AML-193 (cell line): ENCODE measurements at places on chromosomes 6 and 20.

- DNase-seq = no peak
Measured at GRCh38 chr6:5208471-5208971, 52.2 kb downstream of the LYRM4 start.

DNA sequence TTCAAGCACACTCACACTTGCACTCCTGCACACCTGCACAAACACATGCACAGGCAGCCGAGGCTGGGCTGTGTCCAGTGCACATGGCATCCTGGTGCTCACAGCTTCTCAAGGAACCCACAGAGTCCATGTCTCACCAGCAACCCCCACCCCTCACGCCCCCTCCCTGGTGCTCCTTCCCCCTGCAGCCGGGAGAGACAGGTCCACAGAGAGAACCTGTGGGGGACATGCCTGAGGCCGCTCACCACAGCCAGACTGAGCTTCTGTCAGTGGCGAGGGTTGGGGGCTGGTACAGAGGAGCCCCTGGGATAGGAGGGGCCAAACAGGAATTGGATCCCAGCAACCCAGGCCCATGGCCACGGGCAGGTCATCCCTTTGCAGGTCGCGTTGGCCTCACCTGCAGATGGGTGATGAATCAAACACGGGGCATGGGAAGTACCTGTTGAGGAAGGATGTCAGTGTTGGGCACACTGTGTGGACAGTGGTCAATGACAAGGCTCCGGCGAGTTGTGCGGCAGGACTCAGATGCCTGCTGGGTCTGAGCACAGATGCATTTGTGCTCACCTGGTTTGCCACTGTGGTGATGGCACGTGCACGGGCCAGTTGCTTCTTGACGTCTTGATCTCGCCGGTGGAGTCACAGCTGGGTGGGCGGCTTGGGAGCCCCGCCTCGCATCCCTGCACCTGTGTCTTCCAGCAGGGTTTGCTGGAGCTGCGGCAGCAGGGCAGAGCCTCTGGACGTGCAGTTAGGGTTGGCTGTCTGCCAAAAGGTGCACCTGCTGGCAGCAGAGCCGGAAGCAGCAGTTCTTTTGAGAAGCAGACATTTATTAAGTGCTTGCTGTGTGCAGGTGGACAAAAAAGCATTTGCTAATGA is 113.0 kb downstream of the ERMARD start:
- DNase-seq = no peak

GRCh38 chr20:14568701-14569100 is 231.3 kb upstream of the FLRT3 start:
- DNase-seq = no peak

- DNase-seq = no peak
Measured at GRCh38 chr6:132805548-132805947, 7.1 kb upstream of the SLC18B1 start.

DNA sequence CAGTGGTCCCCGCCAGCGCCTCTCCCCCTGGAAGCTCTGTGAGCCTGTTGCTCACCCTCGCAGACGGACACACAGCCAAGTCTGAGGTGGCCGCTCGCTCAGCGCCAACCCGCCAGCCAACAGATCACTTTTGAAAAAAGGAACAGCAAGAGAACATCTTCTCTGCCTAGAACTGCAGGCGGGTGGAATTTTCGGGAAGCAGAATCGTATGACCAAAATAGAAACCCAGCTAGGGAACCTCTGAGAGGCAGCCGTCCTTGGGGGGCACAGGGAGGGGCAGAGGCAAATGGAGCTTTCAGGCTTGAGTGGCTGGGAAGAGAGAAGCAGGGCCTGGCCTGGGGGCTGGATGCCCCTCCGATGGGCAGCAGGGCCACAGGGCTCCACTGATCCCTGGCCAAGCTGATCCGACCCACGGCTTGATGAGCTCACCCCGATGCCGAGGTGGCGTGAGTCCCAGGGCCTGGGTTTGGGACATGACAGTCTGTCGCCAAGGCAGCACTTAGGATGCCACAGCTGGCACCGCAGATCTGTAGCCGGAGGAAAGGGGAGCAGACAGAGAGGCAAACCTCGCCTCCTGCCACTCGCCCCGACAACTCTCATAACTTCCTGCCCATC is 9.8 kb downstream of the NFATC2 start:
- DNase-seq = no peak

DNA sequence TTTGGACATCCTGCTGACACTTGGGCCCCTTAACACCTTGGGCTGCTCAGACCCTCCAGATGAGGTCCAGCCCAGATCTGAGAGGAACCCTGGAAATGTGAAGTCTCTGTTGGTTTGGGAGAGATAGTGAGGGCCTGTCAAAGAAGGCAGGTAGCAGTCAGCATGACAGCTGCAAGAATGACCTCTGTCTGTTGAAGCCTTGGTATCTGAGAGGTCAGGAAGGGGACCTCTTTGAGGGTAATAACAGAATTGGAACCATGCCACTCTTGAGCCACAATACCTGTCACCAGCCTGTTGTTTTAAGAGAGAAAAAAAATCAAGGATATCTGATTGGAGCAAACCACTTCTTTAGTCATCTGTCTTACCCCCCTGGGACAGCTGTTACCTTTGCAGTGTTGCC is 4.2 kb downstream of the SYS1 start:
- no peak for DNase-seq

GRCh38 chr20:22723659-22724058 is 139.3 kb upstream of the FOXA2 start:
- DNase-seq = no peak

DNA sequence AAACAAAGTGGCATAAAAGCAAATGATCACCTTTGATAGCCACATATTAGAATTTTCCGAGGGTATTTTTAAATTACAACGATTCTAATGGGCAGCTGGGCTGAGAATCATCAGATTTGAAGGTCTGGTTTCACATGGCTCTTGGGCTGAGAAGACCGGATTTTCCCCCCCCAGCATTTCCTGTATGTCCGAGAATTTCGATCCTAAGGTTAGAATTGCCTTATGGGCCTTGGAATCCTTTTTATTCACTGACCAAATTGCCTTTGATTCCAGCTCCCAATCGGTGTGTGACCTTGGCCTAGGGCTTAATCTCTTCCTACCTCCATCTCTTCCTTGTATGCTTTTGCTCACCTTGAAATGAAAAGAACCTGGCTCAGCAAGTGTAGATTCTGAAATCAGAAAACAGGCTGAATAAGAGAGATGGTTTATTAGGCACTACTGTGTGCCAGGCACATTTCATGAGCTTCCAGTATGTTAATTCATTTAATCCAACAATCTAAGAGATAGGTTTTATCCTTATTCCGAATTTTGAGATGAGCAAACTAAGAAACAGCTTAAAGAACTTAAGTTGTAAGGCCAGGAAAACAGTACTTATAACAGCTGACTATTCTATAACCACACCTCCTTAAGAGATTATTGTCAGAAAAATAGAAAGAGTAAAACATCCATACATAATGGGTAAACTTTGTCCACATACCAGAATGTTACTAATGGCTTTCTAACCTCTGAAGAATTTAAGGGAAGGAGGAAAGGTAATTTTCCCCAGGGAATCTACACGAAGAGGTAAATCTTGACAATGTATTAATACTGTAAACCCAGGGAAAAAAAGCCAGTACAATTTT is 39.4 kb downstream of the HFE start:
- no peak for DNase-seq

GRCh38 chr20:47764154-47764733 is 21.0 kb downstream of the SULF2 start:
- DNase-seq = no peak

GRCh38 chr6:156109713-156110112 is 654.1 kb upstream of the NOX3 start:
- no peak for DNase-seq

DNA sequence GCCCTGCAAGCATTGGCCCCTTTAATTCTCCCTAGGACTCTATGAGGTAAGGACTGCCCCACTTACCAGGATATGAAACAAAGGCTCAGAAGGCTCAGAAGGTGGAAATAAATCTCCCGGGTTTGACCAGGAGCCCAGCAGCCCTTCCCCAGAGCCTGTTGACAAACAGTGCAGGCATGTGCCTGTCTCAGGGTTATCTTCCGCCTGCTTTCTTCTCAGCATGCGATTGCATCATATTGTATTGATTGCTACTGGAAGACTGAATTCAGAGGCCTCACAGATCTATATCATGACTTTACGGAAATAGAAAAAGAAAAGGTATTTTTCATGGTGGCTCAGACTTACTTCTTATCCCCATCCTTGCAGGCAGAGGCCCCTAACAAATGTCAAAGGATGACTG is 92.7 kb downstream of the PHACTR3 start:
- DNase-seq = no peak

DNA sequence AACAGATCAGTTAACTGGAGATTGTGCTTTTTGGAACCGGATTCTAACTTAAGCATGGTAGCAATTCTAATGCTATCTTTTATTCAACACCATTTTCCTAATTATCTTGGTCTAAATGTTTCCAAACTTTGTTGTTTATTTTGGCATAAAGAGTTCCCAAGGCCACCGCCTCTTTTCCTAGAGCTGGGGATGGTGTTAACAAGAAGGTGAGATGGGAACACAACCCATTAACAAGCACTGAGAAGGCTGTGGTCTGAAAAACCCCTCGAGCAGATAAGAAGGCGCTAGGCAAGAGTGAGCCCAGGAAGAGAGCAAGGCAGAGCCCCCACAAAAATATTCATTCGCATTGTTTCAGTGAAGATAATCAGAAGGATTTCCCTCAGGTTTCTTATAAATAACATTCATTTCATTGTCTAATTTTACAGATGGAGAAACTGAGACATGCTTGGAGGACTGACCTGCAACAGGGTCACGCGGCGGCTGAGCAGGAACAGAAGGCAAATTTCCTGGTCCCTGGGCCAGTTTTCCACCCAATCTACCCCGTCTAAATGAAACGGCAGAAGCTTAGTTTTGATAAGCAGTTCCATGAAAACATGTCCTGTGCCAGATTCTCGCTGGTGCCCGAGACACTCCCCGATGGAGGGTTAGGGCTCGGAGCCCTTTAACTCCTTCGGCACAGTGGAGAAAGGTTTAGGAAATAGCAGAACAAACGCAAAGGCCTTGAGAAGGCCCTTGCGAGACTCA is 155.6 kb downstream of the FOXC1 start:
- no peak for DNase-seq

- no peak for DNase-seq
Measured at GRCh38 chr6:134676307-134677281, 273.3 kb downstream of the ALDH8A1 start.

- DNase-seq = no peak
Measured at GRCh38 chr6:148700047-148700715, 46.6 kb upstream of the UST start.

DNA sequence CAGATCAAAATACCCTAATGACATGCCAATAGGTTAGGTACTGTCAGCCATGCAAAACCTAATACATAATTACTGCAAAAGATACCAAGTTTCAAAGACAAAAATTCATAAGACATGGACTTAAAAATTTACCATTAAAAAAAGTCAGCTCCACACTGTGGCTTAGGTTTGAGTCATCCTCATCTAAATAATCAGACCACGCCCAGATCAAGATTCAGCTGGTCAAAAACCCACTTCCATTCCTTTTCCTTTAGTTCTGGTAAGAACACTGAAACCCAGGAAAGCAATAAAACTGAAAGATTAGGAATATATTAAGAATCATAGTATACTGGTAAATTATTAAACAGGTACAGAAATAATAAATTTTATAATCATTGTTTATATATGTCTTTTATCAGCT is 81.0 kb upstream of the ASF1A start:
- no peak for DNase-seq

- no peak for DNase-seq
Measured at GRCh38 chr6:43644940-43645612, at the start of gene RSPH9. Gene RSPH9, plus strand, starts transcription at chr6:43645036. Its CDS starts 63 bp downstream, at chr6:43645099.

DNA sequence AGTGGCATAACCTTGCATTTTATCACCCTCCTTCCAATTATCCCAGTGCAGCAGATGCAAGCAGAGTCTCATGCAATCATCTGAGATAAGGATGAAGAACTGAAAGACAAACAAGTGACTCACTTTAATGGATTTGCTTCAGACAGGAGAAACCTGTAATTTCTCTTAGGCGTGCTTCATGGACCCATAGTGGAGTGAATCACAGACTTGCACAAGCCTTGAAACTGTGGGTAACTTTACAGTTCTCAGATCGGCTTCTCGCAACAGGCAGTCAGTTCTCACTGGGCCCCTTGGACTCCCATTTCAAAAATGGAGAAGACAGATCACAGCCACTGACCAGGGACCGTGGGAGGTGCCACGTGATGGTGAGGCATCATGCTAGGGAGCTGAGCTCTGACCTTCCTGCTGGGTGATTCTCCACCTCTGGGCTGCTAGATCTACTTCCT is at the start of gene ADGRF4:
TSS of gene ADGRF4 (plus strand) at position 239 of the 446 bp plus-strand sequence. CDS start 8,666 bp downstream, outside the sequence.
- no peak for DNase-seq

- no peak for DNase-seq
Measured at GRCh38 chr6:30071081-30071818, 4.3 kb downstream of the PPP1R11 start.

DNA sequence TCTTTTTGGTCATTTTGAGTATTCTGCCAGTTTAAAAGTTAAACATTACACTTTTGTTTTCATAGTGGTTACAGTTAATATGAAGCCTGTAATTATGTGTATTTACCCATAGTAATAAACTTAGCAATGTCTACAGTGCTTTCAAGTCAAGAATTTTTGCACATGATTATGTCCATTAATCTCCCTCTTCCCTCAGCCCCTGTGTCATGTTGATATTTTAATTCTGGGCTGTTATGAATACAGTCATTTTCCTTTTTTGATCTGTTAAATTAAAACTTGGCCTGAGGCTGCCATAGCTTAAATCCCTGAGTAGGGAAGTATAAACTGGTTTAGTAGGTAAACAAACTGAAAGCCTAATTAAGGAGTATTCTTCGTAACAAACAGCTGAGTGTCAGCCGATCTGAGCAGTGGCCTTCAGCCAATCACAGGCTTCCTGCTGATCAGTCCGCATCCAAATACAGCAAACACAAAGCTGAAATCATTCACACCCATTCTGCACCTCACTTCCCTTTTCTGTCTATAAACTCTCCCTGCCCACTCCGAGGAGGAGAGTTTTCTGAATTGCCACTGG is 9.5 kb upstream of the SFT2D1 start:
- peak; percentile 85 for DNase-seq

DNA sequence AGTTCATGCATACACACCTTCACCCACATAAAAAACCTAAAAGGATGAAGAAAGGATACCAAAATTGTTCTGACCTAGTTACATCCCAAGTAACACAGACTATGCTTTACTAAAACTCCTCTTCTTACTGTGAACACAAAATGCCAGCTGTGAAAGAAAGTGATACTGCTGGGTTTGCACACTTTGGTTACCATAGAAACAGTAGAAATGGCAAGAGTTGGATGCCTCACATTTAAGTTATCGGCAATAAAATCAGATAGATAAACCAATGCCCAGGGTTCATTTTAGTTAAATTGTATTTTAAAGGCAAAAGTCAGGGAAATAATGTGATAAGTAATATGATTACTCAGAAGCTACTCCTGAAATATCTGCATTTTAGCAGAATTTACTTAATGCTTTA is 161.9 kb downstream of the CDK19 start:
- DNase-seq = no peak

GRCh38 chr20:37317994-37318640 is 27.8 kb upstream of the SRC start:
- DNase-seq = no peak
